ENCODE measurements at places on chromosomes 3 and 15.

DNA sequence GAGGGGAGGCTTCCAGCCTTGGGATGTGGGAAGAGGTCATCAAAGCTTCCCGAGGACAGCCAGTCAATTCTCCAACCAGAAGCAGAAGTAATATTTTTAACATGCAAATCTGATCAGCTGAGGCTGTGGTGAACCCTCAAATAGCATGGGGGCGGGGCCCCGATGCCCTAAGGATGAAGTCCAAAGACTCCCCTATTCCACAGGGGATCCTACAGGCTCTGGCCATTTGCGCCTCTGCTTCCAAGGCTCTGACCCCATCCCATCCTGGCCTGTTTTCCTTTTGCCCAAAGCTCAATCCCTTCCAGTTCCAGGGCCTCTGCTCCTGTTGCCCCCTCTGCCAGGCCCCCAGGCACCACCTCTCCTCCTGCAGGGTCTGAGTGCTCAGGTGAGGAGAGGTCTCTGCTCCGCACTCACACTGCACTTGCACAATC is 6.7 kb upstream of the CSK start:
- no peak for DNase-seq

GRCh38 chr3:171346019-171346418 is 114.2 kb downstream of the TNIK start:
- DNase-seq, result no peak

DNA sequence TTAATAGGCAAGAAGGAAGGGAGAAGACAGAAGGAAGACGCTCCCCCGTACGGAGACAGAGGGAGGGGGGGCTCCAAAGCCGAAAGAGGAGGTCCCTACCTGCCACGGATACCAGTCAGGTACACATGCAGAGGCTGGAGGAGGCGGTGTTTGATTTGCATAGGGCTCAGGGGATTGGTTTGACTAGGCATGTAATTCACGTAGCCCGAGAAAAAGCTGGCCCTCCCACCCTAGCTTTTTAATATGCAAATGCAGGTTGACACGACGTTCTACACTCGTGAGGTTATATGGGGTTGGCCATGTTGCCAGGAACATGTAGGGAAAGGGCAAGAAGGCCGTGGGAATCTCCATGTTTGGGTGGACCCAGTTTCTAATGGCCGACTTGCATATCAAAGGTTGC is 29.8 kb downstream of the ZNF592 start:
- DNase-seq, result no peak

DNA sequence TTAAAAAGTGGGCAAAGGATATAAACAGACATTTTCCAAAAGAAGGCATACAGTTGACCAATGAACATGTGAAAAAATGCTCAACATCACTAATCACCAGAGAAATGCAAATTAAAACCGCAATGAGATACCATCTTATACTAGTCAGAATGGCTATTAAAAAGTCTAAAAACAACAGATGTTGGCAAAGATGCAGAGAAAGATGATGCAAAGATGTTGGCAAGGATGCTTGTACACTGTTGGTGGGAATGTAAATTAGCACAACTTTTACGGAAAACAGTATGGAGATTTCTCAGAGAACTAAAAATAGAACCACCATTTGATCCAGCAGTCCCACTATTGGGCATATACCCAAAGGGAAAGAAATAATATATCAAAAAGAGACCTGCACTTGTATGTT is 53.5 kb downstream of the TLNRD1 start:
- DNase-seq, result no peak

DNA sequence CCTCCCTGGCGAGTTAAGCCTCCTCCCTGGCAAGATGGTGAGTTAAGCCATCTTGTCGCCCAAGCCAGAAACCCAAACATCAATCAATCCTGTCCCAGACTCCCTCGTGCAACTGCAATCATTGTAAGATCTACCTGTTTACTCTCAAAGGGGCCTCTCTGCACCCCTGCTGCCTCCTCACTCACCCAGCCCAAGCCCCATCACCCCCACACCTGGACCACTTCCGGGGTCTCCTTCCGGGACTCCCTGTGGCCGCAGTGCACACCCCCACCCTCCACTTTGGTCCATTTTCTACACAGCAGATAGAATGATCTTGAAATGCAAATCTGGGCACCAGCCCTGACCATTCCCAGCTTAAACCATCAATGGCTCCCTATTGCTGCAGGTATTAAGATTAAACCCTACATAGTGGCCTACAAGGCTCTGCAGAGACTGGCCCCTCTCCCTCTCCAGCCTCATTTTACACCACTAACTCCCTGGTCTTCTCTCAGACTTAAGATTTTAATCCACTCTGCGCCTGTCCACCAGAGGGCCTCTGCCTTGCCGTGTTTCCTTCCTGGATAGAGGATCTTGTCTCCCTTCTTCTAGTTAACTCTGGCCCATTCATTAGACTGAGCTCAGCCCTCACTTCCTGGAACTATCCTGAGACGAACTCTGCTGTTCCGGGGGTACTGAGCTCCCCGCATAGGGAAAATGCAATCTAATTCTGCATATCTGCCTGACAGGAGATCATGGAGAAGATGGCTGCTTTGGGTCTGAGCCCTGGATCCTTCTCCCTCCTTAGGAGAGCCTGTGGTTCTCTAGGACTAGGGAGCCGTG is 41.9 kb upstream of the SLC6A1 start:
- peak; percentile 49 for DNase-seq

- no peak for DNase-seq
These were observed 136.7 kb downstream of the CCNL1 start for GRCh38 chr3:157023226-157023625.

DNA sequence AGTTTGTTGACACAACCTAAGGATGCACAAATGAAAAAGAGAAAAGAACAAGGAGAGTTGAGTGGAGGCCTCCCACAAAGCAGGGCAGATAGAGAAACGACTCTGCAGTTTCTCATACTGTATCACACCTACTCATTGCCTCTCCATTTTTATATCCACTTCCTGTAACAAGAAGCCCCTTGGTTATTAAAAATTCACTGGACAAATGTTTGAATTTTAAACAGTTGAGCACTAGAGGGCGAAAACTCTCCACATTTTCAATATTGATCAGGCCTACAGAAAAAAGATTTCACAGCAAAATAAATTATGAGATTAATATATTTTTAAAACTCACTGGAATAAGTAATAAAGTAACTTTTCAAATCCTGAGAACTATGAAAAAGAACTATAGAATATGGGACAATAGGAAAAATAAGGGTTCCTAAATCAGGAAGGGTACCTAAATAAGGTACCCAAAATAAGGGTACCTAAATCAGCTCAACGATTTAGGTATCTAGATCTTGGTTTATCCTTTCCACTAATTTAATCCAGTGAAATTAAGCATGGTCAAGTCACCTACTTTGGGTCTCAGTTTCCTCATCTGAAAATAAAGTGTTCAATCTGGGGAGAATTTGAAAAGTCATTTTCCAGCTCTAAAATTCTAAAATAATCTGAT is 47.0 kb upstream of the PPIB start:
- DNase-seq, result no peak

DNA sequence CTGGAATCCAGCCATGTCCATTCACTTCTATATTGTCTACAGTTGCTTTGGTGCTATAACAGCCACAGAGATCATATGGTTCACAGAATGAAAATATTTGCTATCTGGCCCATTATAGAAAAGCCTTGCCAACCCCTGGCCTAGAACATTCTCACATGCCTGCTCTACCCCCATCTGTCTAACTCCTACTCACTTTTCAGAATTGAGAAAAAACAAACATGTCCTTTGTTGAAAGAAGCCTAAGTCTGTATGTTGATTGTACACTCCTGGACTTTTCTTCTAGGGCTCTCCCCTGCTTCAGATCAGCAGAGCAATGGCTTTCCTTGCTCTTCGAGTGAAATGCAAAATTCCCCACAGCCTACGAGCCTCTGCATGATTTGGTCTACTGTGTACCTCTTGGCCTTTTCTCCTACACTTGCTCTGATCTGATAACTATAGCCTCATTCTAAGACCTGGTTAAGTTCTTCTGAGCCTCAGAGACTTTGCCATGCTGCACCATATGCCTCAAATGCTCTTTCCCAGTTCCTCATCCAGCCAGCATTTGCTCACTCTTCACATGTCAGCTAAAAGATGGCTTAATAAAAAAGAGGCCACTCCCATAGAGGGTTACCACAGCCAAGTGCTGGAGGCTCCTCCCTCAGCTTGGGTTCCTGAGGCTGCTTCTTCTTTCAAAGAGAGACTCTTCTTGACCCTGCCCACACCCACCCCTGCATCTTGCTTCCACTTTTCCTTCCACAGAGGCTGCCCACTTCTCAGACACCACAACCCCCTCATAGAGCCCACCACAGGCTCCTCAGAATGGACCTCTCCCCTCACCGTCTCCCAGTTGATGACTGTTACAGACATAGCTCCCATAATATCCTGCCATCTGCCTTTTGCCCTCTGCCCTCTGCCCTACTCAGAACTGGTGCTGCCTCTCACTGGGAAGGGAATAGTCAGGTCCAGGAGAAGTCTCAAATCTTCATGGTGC is 22.9 kb upstream of the DCLK3 start:
- no peak for DNase-seq

- DNase-seq, result no peak
These were observed 29.3 kb downstream of the PIGB start for GRCh38 chr15:55348281-55348778.

GRCh38 chr3:101513419-101513986 is 491 bp upstream of the SENP7 start:
- no peak for DNase-seq

DNA sequence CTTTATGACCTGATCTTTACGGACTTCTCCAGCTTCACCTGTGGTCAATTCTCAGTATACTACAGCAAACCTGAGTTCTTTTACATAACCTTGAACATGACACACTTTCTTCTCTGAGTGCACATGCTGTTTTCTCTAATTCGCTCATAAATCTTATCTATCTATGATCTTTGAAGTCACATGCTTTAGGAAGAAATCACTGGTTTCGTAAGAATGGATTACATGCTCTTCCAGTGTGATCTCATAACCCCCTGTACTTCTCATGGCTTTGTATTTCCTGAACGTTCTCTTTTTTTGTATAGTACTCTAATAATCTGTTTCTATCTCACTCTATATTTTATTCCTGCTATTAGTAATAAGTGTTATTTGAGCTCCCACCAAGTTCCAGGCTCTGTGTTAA is 1165.2 kb downstream of the TBL1XR1 start:
- no peak for DNase-seq

- DNase-seq, result no peak
These were observed 79.9 kb downstream of the MBNL1 start for GRCh38 chr3:152348436-152349177.

- no peak for DNase-seq
These were observed 216.1 kb downstream of the PTPRG start for GRCh38 chr3:61777483-61777882.

GRCh38 chr3:159127021-159127392 is 325.2 kb downstream of the MFSD1 start:
- DNase-seq, result no peak

- no peak for DNase-seq
These were observed 845 bp downstream of the CNTN3 start for GRCh38 chr3:74613521-74614106.

DNA sequence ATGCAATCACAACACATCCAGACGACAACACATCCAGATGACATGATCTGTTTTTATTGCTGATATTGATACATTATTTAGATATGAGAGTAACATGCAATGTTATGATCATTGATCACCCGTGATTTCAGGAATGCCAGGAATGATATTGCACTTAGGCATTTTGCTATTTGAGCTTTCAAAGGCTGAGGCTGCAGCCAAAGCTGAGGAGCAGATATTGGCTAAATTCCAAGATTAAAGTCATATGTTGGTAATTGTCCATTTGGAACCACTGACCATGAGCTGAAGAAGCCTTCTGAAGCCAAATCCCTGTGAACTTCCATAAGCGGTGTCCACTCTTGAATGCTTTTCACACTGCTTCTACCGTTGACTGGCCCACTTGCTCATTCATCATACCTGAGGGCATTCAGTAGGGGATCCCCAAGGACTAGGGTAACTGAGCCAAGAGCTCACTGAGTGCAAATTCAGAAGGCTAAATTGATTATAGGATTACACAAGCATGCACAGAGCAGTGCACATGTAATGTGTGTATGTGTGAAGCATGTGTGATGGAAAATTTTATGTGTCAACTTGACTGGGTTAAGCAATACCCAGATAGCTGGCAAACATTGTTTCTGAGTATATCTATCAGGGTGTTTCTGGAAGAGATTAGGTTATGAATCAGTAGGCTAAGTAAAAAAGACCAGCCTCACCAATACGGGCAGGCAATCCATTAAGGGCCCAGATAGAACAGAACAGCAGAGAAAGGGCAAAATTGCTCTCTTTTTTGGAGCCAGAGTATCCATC is 92.1 kb upstream of the PLAAT1 start:
- no peak for DNase-seq

DNA sequence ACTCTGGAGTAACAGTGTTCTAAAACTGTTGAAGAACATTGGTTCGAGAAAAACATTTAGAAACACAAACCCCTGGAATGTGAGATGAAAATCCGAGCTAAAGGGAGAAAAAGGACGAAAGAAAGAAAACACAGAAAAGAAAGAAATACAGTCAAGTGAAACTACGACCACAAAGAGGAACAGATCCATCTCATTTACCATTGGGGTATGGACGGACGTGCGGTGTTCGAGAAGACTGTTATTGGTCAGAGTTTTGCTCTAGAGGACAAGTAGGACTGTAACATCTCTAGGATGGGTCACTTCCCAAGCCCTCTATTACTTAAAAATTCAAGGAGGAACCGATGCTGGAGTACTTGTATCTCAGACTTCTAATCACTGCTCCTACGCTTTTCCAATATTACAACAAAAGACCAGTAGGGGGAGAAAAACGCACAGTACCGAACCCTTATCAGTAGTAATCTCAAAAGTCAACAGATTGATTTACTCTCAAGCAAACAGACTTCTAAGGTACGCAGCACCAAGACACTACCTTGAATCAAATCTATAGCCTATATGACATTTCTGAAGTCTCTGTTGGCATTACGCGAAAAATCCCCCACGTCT is 1.1 kb upstream of the PIK3CA start:
- peak; percentile 49 for DNase-seq

DNA sequence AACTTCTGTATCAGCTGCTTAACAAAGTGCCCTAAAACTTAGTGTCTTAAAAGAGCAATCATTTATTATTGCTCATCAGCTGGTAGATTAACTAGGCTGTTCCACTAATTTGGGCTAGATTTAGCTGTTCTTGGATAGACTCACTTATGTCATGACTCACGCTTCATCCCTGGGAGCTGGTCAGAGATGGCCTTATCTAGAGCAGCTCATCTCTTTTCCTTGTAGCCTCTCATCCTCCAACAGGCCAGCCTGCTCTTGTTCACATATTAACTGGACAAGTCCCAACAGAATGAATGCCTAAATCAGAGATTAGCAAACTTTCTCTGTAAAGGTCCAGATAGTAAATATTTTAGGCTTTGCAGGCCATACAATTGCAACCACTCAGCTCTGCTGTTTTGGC is 66.9 kb upstream of the PLAAT1 start:
- DNase-seq, result no peak

DNA sequence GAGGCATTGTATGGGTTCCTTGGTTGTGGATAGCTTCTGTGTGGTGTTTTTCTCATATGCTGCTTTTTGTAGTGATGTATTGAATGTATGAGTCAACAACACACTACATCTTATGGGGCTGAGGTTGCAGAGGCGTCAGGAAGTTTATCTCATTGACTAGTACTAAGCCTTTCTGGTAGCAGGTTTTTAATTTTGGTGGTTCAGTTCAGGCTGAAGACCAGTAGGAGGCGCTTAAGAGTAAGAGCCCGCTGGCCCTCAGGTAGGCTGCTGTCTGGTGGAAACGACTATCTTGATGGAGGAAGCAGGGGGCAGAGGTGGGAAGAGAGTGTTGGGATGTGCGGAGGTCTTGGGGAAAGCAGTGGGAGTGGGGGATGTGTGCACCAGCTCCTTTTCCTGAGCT is 62.4 kb downstream of the RTP4 start:
- DNase-seq, result no peak
